NCI-H524 (cell line): ENCODE measurements at places on chromosomes 6 and 20.

GRCh38 chr6:46050845-46051405 lies 35.3 kb upstream of the CLIC5 start:
- DNase-seq = no peak

GRCh38 chr20:2815242-2815900 lies 584 bp downstream of the C20orf141 start:
- DNase-seq = no peak

- DNase-seq = no peak
Observed at GRCh38 chr20:54543369-54543768, 68.0 kb downstream of the DOK5 start.

- DNase-seq = no peak
Observed at GRCh38 chr6:112044856-112045255, 9.0 kb upstream of the CCN6 start.

DNA sequence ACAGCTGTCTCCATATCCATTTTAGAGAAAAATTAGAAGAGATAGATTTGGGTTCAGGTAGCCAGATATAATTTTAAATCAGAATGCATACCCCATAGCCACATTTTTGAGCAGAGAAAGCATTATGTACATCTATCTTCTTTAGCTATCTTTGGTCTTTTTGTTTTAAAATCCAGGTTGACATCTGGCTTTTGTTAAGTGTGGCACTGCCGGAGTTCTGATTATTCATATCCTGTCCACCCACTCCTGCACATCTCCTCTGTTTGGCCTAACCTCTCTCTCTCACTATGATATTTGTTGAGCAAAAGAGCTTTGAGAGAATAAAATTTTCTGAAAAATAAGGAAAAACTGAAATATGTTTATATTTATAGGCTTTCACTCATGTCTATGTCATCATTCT lies 189.7 kb downstream of the PACRG start:
- no peak for DNase-seq

DNA sequence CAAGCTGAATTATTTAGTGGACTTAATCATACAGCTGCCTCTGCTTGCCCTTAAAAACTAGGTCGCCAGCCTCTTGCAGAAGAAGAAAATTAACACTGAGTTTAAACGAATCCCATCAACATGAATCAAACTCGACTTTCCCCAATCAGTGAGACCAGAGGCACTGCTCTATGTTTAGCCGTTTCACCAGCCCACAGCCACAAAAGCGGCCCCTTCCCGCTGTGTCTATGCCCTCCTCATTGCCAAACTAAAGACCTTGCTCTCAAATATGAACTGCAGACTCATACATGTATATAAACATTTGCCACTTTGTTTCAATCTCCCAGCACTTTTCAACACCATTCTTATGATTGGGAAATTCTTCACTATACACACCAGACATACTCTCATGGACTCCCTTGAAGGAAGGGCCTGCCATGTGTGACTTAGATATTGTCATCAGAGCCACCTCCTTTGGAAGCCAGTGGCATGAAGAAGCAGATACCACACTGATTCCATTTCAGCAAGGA lies 105.8 kb upstream of the ADGRF1 start:
- no peak for DNase-seq

DNA sequence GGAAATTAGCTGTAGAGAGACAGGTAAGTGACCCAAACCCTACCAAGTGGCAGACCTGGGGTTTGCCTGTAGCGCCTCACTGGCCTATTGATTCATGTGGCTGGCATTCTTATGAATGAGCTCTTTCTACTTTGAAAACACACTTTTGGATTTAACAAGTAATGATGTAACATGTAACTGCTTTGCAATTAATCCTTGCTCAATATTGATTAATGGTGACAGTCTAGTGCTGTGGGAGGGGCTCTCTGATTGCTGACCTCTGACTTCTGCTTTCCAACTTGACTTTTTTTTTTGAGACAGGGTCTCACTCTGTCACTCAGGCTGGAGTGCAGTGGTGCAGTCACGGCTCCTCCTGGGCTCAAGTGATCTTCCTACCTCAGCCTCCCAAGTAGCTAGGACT lies 82.7 kb downstream of the TIAM2 start:
- no peak for DNase-seq

DNA sequence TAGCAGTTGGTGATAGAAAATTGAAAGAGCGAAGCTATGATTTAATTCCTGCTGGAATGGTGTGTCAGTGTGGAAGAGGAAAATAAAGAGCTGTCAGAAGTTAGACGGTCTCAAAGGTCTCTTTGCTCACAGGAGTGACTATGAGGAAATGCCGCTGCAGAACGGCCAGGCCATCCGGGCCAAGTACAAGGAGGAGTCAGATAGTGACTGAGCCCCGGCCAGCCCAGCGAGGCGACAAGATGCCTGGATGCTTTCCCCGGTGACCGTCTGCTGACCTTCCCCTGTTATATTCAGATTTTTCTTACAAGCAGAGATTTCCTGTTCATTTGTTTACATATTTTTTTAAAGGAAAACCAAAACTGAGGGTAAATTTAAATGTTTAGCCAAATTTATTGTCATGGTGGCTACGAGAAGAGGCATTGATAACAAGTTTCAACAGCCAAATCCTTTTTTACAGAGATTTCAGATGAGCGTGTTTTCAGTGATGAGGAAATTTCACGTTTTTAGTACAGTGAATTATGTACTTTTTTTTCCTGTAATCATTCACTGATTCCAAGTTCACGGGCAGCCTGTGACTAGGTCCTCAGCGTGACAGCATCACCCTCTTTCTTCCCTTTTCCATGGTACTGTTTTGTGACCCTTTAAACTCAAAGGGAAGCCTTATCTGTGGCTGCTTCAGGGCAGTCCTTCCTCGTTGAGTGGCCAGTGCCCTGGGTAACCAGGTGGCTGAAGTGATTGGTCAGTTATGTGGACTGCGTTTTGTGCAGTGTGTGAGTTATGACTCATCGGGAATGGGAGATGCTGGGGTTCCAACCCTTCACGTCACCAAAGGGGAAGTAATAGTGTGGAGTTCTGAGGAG lies 12.6 kb downstream of the DYNLT1 start:
- no peak for DNase-seq

DNA sequence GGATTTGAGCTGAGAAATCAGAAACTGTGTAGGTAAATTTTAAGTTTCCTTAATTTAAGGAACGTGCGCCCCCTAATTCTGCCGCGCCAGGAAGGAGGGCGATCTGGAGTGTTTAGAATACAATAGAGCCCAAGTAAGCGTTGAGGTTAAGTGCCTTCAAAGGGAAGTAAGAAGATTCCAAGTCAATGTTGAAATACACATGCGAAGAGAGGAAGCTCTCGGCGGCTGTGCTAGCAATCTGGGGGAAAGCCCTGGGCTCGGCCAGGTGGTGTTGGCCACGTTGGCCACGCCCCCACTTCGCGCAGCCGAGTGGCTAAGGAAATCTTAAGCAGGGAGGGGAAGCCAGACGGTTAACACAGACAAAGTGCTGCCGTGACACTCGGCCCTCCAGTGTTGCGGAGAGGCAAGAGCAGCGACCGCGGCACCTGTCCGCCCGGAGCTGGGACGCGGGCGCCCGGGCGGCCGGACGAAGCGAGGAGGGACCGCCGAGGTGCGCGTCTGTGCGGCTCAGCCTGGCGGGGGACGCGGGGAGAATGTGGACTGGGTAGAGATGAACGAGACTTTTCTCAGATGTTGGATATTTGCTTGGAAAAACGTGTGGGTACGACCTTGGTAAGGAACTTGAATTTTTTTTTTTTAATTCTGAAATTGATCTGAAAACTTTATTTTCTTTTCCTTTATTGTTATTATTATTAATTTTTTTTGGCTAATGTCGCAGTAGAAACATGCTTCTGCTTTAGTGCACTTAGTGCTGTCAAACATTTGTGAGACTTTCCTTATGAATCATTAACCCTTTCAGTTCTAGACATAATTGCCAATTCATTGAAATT lies at the start of gene PRDM1:
PRDM1 (plus strand) TSS at position 353 of the 830 bp plus-strand sequence; CDS start at position 571, 218 bp downstream.
- DNase-seq = peak; percentile 96
